ENCODE measurements at places on chromosomes 3 and 15. TPM values are rescaled to one million over a fixed set of nuclear protein-coding genes. Genes with fewer than 3 reads are reported as not detected.

- DNase-seq, result no peak
These were observed 71.0 kb downstream of the CRYBG3 start for GRCh38 chr3:97892852-97893251.

- no peak for DNase-seq
These were observed 41.3 kb downstream of the ADAMTSL3 start for GRCh38 chr15:83695246-83695645.

DNA sequence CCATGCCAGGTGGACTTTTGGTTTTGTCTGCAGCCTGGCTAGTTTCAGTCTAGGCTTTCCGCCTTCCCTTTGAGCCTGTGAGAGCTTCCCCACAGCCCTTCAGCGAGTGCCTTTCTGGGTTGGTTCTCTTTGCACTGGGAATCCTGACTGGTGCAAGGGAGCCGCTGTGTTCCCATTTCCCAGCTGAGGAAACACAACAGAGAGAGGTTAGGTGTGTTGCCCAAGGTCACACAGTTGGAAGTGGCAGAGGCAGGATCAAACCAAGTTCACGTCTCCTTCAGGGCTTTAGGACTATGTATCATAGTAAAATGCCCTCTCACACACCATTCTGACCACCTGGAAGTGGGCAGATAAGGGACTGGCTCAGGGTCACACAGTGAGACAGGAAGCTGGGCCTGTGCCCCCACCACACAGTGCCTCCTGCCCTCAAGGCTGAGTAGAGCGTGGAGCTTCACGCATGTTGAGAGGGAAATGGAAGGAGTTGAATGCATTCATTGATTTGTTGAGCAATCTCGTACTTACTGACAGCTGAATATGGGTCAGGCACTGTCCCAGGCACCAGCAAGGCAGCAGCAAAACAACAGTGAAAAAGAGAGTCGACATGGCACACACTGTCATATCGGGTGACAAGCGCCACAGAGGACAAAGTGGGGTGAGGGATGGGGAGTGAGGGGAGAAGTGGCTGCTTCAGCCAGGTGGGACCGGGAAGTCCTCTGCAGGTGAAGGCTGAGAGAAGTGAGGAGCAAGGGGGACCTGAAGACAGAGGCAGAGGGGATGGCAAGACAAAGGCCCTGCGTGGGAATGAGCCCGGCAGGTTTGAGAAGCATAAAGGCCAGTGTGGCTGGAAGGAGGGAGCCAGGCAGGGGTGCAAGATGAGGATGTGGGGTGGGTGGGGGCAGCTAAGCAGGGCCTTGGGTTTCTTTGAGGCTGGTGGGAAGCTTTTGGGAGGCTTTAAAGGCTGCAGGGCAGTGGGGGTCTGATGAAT, 12.3 kb upstream of the ANPEP start:
- no peak for DNase-seq

- no peak for DNase-seq
These were observed 43.0 kb upstream of the TLE3 start for GRCh38 chr15:70140543-70141375.

GRCh38 chr3:9012521-9012920, 49.2 kb upstream of the RAD18 start:
- DNase-seq, result no peak

GRCh38 chr3:133872781-133873180, 22.9 kb downstream of the RAB6B start:
- DNase-seq, result no peak

DNA sequence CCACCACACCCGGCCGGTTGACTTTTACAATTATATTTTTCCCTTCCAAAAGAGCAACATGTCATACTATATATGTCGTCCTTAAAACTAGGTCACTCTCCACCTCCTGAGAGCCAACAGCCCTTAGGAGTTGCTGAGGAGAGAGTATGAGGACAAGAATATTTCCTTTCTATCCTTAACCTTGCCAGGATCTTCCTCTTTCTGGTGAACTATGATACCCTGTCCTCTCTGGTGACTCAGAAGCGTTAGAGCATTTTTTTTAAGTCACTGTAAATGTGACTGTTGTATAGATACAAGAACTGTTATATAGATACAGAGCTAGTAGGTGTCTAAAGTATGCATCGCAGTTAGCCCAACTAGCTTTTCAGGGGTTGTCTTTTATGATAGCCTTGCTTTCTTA, 33.7 kb upstream of the MTHFS start:
- no peak for DNase-seq

- DNase-seq, result no peak
These were observed 36.8 kb downstream of the CA12 start for GRCh38 chr15:63344731-63345390.

- DNase-seq, result peak; percentile 38
These were observed 189.3 kb downstream of the SV2B start for GRCh38 chr15:91289324-91289723.

DNA sequence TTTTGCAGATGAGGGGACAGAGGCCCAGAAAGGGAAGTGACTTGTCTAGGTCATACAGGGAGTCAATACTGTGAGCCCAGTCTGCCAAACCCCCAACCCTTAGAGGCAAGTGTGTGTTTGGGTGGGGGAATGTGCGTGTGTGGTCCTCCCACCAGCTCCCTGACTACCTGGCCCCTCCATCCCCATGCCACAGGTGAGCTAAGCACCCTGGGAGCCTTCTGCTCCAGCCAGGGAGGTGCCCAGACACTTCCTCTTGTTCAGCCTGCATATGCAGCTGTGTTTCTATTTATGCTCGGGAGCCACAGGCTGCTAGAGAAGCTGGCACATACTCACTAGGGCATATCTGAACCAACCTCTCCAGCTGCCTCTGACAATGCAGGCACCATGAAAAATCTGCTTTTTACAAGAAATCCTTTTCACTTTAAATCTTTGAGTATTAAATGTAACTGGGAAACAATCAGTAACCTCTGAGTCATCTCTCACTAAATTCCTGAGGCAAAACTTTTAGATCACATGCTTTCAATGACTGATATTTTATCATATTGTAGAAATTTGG, 20.7 kb downstream of the TBC1D2B start:
- peak; percentile 88 for DNase-seq

DNA sequence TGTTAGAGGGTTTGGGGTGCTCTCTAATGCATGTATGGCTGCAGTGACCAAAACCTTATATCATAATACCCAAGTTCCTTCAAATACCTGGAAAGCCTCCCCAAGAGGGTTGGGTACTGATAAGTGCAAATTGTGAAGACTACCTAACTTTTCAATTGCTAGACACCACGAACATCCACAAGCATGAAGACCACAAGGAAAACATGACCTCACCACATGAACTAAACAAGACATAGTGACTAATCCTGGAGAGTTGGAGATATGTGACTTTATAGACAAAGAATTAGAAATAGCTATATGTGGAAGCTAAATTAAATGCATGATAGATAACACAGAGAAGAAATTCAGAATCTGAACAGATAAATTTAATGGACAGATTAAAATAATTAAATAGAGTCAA, 23.9 kb upstream of the AADACL2 start:
- DNase-seq, result no peak

DNA sequence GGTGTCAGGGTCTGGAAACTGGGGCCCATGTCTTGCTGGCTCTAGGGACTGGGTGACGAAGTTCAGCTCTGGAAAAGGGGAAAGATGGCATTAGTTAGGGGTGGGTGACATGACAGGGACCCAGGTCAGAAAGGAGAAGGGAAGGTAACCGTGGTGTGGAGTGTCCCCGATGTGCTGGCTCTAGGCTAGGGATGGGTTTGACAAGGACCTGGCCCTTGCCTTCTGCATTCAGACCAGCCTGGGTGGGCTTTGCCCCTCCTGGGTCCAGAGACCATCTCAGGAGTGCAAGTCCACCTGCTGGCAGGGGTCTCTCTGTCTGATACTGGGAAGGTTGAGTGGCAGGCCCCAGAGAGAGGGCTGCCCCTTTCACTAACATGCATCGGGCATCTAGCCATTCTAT, 28.7 kb upstream of the ATP2B2 start:
- DNase-seq, result no peak

- no peak for DNase-seq
These were observed 243.8 kb upstream of the TLE3 start for GRCh38 chr15:70341566-70341965.

- DNase-seq, result no peak
These were observed 167.3 kb upstream of the SGO1 start for GRCh38 chr3:20353286-20353685.

DNA sequence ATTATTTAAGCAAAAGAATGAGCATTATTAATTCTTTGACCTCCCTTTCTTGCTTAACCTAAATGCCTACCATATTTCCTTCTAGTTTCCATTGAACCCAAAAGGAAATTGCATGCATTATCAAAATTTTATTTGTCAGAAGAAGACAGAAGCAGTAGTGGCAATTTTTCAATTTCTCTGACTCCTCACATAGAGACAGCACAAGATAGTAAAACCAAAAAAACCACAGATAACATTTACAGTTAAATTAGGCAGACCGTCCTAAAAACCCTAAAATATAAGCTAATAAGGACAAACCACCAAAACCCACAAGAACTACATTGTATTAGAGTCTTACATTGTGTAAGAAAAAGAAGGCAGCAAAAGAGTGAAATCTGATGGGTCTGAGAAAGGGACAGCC, 27.1 kb downstream of the GOLGB1 start:
- DNase-seq, result no peak

GRCh38 chr15:35168464-35168863, 83.4 kb upstream of the NANOGP8 start:
- DNase-seq, result no peak

GRCh38 chr3:16441371-16441875, 72.1 kb downstream of the RFTN1 start:
- peak; percentile 59 for DNase-seq

- no peak for DNase-seq
These were observed 102.7 kb upstream of the UMPS start for GRCh38 chr3:124627501-124627908.

- DNase-seq, result no peak
These were observed 75.5 kb downstream of the LRRFIP2 start for GRCh38 chr3:37098884-37099283.

GRCh38 chr3:46478341-46478740, 13.6 kb upstream of the LTF start:
- no peak for DNase-seq

DNA sequence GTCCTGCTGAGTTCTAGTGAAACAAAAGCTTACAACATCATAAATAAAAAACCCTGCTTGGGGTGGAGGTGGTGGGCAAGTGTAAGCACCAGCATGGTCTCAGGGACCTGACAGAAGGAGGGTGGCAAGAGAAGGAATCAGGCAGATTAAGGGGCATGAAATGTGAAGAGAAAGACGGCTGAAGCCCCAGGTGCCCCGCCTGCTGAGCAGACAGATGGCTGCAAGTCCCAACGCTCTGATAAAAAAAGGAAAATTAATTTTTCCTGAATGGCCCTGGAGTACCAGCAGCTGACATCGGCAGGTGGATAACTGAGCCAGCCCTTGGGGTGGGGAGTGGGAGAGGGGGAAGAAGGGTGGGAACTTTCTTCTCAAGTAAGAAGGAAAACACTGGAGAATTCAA, 137.9 kb downstream of the XXYLT1 start:
- no peak for DNase-seq

DNA sequence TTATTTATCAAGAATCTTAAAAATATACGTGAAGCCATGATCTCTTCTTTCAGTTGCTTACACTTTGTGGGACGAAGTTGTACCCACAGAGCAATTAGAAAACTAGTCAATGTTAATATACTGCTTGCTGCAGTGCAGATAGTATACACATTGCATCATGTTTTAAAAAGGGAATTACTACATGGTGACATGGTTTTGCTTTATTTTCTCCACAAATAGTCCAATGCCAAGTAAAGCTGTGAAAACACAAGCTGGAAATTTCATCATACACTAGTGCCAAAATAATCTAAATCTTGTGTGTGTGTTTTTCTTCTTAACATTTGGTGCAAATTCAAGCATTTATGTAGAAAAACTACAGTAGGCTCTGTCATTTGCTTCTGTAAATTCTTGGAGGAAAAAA, 233.0 kb downstream of the EPHA3 start:
- no peak for DNase-seq

DNA sequence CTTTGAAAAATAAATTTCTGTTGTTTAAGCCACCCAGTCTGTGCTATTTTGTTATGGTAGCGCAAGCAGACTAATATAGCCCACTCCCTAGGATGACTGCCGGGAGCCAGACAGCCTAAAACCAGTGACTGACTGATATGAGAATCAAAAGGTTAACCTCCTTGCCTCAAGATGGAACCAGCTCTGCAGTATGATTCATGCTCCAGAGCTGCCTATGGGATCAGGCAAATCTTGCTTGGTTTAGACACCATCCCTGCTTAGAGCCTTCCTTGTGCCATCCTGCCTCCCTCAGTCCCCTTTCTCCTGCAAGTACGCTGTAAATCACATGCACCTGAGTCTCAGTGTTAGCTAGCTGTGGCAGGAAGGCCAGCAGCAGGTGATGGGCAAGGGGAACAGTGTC, 39.3 kb downstream of the TRANK1 start:
- DNase-seq, result no peak

GRCh38 chr3:133457465-133458067, 57.7 kb downstream of the BFSP2 start:
- DNase-seq, result peak; percentile 64

- DNase-seq, result peak; percentile 10
These were observed 112.8 kb upstream of the TLE3 start for GRCh38 chr15:70210528-70210927.

- no peak for DNase-seq
These were observed 6.9 kb downstream of the TFRC start for GRCh38 chr3:196075013-196075412.

GRCh38 chr3:46503200-46503874, 5.6 kb downstream of the RTP3 start:
- DNase-seq, result peak; percentile 26

DNA sequence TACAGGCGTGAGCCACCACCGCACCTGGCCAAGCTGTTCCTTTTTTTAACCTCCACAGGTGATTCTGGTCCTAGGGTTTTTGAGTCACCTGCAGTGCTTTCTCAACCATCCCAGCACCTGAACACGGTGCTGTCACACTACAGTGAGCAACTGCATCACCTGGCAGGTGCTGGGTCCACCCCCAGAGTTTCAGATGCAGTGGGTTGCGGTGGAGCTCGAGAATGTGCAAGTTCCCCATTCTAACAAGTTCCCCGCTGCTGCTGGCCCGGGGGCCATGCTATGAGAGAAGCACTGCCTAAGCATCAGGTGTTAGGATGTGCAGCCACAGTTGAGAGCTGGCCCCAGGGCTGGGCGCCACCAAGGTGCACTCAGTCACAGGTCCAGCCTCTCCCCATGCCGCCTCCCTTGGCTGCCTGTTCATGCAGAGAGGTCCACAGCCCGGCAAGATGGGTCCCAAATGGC, 18.0 kb downstream of the ISG20 start:
- peak; percentile 93 for DNase-seq

- no peak for DNase-seq
These were observed 32.9 kb upstream of the MBNL1 start for GRCh38 chr3:152235709-152236298.

- no peak for DNase-seq
These were observed 10.6 kb upstream of the POU1F1 start for GRCh38 chr3:87287011-87287410.

The SERPINI2 gene
- not detected for total RNA-seq

The RGMA gene
- not detected for total RNA-seq

The MYH15 gene
- total RNA-seq, result 0.06 TPM

The NME9 gene
- not detected for total RNA-seq

The LRRIQ4 gene
- 0.39 TPM for total RNA-seq

The PLA1A gene
- total RNA-seq, result not detected

The ADGRG7 gene
- total RNA-seq, result not detected

The MED12L gene
- 33.8 TPM for total RNA-seq

The PLSCR2 gene
- total RNA-seq, result not detected

The DNAH12 gene
- total RNA-seq, result not detected

The LMOD3 gene
- total RNA-seq, result not detected

The ACTC1 gene
- not detected for total RNA-seq

The FOXB1 gene
- total RNA-seq, result not detected
